Posterior vena cava (tissue), 2 donors: ENCODE measurements at places on chromosomes 7 and 10.
A peak's percentile ranks its signal among the peaks of the same experiment; 100 is the strongest.

DNA sequence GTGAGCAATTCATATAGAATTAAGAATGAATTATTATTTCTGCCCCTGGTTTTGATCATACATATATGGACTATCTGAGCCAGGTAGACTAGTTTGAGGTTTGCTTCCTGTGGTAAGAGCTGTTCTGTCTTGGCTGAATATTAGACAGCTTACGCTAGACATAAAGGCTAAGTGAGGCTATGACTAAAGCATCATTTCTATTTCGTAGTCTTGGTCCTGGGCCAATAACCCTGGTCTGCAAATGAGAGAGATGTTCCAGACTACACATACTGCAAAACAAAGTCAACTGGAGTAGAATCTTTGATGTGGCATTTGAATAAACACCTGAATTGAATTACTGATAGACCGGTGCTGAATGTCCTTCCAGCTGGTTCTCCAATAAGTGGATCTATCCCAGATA lies 40.8 kb upstream of the CACNB2 start:
- no peak for DNase-seq

DNA sequence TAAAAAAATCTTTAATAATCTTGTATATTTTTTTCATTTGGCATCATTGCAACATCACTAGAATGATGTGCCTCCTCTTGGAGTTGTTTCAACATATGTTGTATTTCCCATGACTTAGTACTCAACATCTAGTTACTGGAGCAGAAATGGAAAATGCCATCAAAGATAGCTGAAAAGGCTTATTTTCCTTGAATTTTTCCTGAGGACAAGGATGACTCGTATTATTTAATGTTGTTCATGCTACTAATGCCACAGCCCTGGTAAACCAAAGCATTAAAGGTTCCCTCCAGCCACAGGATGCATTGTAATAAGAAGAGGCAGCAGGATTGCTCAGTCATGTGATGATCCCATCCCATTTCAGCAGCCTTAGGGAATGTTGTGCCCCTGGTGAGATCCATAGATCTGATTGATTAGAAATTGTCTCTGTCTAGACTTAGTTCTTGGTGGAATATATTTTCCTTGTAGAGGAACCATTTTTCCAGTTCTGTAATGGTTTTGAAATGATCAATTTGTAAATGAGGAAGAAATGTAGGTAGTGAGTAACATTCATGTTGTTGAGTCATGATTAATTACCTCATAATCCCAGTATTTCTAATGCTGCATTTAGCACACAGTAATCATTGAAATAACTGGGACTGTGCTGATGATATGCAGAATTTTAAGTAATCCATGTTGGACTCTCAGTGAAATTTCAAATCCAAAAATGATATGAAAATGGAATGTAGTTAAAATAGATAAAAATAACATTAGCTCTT lies 91.3 kb upstream of the SMIM30 start:
- DNase-seq, result no peak

DNA sequence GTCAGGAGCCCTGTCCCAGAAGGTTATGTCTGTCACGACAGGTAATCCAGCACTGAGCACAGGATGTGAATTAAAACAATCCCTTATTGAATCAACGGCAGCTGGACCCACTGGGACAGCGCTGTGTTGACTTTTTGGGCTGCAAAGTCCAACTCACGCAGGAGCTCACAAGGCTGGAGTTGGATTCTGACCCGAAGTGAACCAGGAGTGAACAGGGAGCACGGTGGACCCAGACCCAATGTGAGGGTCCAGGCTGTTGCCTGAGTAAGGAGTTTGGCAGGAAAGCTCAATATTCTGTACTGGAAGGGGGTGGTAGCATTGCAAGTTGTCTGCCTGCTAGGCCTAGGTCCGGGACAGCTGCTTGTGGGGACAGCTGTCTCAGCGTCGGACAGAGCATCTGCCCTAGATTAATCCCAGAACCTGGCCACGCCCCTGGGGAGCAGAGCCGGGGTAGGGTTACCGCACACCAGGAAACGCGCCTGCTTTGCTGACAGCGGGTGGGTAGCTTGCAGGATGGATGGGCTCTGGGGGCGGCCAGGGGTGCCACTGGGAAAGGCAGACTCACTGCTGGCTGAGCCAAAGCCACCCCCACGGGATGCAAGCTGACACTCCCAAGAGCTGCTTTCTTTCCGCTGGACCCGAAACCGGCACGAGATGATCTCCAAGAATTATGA lies 24.0 kb downstream of the COL26A1 start:
- no peak for DNase-seq

DNA sequence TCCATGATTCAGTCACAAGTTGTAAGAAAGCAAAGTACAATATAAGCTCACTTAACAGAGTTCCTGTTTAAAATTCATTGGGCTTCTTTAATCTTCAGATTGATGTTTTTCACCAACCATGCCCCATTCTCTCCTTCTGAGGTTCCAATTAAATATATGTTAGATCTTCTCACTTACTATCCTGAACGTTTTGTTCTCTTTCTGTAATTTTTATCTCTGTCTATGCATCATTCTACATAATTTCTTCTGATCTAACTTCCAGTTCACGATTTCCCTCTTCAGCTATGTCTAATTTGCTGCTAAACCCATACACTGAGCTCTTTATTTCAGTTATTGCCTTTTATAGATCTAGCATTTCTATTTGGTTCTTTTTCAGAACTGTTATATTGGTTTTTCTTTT lies 28.0 kb upstream of the SPOCK2 start:
- no peak for DNase-seq

GRCh38 chr10:133442191-133442966 lies 11.4 kb upstream of the SCART1 start:
- DNase-seq, result peak; percentile 78

GRCh38 chr10:77842652-77843212 lies 83.8 kb downstream of the DLG5 start:
- no peak for DNase-seq

- no peak for DNase-seq
These were observed 215.3 kb downstream of the KIF20B start for GRCh38 chr10:89916468-89917215.

GRCh38 chr10:95761939-95762492 lies 6.1 kb downstream of the ENTPD1 start:
- no peak for DNase-seq

DNA sequence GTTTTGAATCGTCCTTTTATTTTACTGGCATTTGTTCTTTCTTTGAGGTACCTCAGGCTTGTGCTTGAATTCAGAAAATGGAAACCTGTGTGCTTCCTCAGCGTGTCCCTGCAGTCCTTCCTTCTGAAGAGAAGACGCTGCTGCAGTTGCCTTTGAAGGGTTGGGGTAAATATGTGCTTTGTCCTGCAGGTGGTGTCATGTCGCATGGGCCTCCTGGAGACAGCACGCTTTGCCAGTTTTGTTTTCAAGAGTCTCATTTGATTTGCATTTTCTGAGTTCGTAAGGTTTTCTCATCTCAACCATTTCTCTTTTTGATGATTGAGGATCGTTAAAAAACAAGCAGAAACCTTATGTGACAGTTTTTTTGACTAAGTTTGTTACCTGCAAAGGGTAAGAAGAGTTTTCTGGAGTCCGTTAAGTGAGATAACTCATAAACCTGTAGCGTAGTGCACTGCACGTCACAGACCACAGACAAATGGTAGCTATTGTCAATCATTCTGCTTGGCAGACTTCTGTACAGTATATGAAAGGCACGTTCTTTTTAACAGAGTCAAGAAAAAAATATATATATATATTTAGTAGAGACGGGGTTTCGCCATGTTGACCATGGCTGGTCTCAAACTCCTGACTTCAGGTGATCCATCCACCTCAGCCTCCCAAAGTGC lies 57.0 kb downstream of the CDC123 start:
- DNase-seq, result no peak

DNA sequence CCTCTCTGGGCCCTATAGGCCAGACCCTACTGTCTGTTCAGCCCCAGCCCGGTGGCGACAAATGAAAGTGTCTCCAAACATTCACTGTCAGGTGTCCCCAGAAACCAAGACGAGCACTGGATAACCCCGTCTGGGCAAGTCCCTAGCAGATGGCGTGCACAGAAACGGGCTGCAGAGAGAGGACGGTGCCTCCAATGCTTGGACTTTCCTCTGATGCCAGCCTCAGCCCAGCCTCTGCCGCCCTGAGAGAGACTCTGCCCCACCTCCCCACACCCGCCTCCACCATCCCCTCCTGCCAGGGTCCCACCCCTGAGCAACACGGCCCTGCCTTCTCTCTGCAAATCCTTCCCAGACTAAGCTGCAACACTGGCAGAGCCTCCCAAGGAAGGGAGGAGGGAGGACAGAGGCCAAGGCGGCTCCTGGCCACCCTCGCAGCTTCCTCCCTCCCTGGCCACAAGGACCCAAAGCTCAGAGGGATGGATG lies 7.4 kb upstream of the LFNG start:
- no peak for DNase-seq

DNA sequence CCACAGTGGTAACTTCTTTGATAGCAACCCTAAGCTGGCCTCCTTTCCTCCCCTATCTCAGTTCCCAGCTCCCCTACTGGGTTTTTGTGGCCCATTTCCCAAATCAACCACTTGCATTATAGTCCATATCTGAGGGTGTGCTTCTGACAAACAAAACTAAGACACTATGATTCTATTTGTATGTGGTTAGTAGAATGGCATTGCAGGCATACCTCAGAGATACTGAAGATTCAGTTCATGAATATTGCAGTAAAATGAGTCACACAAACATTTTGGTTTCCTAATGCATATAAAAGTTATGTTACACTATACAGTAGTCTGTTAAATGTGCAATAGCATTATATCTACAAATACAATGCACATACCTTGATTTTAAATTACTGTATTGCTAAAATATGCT lies 15.4 kb upstream of the TMEM243 start:
- no peak for DNase-seq

- DNase-seq, result no peak
These were observed 119.0 kb downstream of the C7orf25 start for GRCh38 chr7:42792841-42793240.

DNA sequence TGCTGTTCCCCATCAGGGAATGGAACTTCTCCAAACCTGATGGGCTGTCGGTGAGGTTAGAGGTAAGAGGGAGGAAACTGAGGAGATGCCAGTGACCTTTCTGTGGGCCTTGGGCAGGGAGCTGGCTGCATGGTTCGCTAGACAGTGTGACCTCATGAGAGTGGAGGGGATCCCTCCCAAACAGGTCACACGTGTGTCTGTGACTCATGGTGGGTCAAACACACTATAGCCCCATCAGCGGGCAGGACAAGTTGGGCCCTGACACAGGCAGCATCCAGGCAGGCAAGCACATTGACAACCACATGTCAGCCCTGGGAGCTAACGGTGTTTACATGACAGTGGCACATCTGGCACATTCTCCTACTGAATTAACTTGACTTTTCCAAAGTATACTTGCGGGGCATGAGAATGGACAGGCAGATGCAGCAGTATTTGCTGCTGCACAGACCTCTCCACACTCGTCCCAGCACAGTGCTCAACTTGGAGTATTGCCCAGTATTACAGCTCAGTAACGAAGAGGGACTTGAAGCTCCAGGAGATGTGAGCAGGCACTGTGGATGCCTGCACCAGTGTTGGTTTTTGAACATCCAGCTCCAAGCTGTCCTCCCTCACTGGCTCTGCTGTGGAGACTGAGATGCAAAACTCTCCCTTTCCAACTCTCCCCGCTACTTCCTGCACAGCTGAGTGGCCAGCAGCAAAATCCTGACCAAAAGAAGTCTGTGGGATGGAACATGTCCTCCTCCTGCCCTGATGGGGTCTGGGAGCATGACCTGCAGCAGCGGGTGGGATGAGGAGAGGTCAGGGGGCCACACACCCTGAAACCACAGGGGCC lies 199.6 kb downstream of the WDR37 start:
- DNase-seq, result peak; percentile 17

DNA sequence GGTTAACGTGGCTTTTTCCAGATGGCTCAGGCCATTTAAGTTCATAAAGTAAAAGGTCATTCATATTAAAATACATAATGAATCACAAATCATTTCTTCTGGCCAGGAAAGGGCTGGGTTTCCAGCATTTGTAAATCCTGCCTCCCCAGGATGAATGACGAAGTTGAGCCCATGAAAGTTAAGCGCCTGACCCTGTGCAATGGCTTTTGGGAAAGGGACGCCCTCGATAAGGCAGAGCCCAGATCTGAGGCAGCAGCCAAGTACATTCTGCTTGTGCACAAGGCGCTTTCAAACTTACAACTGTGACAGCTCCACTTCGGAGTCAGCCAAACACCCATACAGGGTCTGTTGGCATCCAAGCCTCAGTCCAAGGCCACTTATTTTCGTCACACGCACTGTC lies 2.8 kb downstream of the GIMAP6 start:
- no peak for DNase-seq

GRCh38 chr7:131249003-131249402 lies 78.7 kb upstream of the MKLN1 start:
- DNase-seq, result peak; percentile 89

- no peak for DNase-seq
These were observed 27.1 kb downstream of the ZNF775 start for GRCh38 chr7:150406312-150406566.

- no peak for DNase-seq
These were observed 15.8 kb downstream of the EPHB4 start for GRCh38 chr7:100811480-100811879.

DNA sequence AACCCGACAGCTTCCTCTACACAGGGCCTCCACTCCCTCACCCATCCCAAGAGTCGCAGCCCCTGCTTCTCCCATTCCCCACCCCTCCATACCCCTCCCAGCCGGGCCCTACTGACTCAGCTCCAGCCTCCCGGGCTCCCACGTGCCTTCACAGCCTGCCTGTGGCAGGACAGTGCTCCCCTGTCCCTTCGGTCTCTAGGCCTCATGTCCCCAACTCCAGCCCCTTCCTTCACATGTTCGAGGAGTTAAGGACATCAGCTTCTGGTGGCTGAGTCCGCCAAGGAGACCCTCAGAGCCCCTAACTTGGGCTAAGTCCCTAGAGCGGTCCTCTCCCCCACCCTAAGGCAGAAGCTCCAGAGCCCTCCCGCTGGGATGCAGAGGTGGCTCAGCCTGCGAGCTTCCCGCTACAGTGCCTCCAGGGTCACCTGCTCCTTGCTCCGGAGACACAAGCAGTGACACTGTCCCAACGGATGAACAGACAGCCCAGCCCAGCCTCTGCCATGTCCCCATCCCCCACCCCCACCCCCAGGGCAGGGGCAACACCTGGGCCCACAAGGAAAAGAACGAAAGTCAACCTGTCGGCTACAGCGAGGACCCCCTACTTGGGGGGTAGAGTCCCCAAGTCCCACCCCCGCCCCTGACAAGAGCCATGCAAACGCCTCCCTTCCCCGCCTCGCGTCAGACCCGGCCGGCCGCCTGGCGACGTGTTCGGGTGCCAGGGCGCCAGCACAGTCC lies 716 bp downstream of the SMARCD3 start:
- peak; percentile 80 for DNase-seq

GRCh38 chr7:36316319-36316718 lies 73.3 kb upstream of the ANLN start:
- no peak for DNase-seq

- DNase-seq, result no peak
These were observed 24.8 kb upstream of the ZNF800 start for GRCh38 chr7:127417346-127417745.

- no peak for DNase-seq
These were observed 518 bp upstream of the COMMD3 start for GRCh38 chr10:22315455-22316285.

- DNase-seq, result peak; percentile 89
These were observed 113.4 kb downstream of the VIPR2 start for GRCh38 chr7:159031135-159031701.
